ENCODE measurements at places on chromosomes 11 and 22.

GRCh38 chr22:41508770-41509170, 35.5 kb downstream of the POLR3H start:
- peak; percentile 32 for DNase-seq

DNA sequence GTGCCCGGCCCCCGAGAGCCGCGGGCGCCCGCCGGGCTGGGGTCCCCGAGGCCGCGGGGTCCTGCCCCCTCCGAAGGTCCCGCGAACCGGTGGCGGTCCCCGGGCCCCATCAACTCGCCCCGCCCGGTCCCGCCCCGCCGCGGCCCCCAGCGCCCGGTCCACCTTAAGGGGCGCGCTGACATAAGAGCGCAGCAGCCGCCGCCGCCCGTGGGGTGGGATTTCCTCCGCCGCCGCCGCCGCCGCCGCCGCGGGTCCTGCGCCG, at the start of gene ZDHHC8:
Gene ZDHHC8 (plus strand): TSS at position 208 of the 262 bp plus-strand sequence. CDS start 144 bp downstream, outside the sequence.
- DNase-seq: no peak

GRCh38 chr11:16382638-16383380, 26.5 kb upstream of the SOX6 start:
- DNase-seq: no peak

GRCh38 chr11:2673871-2674471, 25.8 kb downstream of the KCNQ1OT1 start:
- DNase-seq: peak; percentile 20

- no peak for DNase-seq
Observed at GRCh38 chr11:112339566-112339965, 78.9 kb upstream of the PLET1 start.

- DNase-seq: no peak
Observed at GRCh38 chr11:110196241-110196754, 100.1 kb downstream of the RDX start.

DNA sequence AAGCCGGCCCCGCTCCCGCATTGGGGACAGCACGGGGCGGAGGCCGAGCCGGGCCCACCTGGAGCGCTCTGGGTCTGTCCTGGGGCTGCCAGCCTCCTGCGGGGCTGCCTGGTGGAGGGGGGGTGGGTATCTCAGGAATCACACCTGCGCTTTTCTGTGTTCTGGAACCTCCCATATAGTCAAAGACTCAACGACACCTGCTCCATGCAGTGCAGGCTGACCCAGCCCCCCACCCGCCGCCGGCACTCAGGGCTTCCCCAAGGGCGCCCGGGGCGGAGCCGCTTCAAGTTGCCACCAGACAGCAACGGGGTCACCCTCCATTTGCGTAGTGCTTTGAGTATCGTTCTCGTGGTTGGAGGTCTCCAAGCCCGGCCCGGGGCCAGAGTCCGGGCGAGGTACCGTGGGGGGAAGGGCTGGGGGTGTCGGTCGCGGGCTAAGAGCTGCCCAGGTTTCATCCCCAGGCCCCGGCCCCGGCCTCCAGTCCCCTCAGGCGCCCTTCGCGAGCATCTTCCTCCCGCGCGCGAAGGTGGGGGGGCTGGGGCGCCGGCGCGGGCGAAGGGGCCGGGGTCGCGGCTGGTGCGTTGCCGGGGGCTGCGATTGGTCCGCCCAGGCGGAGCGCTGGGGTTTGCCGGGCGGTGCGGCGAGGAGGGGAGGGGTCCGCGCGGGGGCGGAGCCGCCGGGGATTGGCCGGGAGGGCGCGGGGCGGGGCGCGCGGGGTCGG, 6.6 kb downstream of the TSPAN4 start:
- DNase-seq: peak; percentile 82

- no peak for DNase-seq
Observed at GRCh38 chr22:24926849-24927579, 19.5 kb downstream of the LHFPL7 start.

DNA sequence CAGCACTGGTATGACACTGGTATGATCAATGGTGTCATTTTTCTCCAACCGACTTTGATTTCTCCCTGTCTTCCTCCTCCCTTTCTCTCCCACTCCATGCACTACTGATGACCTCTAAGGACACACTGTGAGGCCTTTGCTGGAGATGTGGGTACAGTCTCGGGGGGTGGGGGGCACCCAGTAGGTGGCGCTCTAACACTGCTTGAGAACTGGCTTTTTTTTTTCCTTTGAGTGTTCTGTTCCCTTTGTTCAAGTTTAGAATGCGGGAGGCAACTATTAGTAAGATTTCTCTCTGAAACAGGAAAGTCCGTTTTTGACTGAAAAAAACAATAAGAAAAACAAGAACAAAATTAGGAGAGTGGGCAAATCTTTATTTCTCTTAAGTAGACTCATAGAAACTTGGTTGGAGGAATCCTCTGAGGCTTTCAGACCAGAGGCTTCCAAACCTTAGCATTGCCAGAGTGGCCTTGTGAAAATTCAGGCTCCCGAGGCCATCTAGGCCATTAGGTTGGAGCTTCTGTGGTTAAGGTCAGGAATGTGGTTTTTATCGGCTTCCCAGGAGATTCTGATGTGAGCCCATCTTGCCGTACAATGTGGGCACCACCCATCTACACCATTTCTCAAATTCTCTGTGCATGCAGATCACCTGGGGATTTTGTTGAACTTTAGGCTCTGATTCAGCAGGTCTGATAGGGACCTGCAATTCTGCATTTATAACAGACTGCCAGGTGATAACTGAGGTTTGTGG, 43.2 kb downstream of the PANX1 start:
- peak; percentile 73 for DNase-seq

- DNase-seq: peak; percentile 84
Observed at GRCh38 chr11:14974515-14975251, 2.5 kb upstream of the CALCA start.

DNA sequence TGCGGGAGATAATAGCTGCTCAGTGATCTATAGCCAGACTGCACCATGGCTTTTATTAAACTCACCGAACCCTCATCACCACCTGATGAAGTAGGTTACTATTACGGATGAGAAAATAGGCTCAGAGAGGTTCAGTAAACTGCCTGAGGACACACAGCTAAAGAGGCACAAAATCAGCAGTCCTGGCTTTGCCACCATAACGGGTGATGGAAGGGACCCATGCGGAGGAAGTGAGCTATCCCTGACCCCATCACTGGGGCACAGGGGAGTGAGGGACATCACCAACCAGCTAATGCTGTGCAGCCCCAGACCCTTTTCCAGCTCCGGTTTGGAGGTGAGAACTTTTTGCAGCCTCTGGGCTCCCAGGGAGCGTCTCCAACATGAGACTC, 7.3 kb upstream of the DERL3 start:
- no peak for DNase-seq

DNA sequence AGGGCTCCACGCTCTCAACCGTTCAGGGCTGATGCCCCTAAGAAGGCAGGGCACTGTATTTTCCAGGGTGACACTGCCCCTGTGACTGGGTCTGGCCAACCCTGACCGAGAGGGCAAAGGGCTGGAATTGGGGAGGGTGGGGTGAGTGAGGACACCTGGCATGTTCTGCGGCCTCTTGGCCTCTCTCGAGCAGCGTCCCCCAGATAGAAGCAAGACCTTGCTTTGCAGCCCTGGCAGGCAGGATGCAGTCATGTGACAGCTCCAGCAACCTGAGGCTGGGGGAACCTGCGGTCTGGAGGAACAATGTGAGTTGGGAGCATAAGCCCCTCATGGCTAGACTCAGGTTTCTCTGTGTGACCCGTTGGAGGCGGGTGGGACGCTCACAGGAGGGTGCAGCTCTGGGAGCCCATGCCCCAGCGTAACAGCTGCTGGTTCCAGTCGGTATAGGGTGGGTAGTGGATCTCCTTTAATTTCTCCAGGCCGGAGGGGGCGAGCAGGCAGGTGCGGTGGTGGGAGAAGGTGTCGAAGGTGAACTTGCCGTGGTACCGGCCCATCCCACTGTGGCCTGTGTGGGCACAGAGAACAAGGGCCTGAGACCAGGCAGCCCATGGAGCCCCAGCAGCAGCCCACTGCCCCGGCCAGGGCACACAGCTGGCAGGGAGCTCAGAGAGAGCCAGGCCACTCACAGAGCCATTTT, 11.4 kb downstream of the ALDH3B2 start:
- DNase-seq: no peak

DNA sequence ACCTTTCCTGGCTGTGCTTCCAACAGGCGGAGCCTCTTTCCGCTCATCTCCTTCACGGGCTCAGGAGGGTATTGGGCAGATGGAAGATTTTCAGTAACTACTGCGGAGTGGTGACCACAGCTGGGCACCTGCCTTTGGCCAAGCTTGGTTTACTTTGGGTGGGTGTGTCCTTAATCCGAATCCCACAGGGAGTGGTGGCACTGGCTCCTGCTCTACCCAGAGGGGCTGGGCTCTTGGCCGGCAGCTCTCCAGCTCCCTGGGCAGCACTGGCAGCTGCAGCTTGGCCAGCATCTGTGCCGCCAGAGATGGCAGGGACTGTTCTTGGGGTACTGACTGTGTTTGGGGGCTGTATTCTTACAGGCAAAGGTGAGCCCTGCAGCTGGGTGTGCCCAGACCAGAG, 29.8 kb downstream of the BID start:
- no peak for DNase-seq

- peak; percentile 74 for DNase-seq
Observed at GRCh38 chr11:77140231-77140851, 12.3 kb downstream of the MYO7A start.

DNA sequence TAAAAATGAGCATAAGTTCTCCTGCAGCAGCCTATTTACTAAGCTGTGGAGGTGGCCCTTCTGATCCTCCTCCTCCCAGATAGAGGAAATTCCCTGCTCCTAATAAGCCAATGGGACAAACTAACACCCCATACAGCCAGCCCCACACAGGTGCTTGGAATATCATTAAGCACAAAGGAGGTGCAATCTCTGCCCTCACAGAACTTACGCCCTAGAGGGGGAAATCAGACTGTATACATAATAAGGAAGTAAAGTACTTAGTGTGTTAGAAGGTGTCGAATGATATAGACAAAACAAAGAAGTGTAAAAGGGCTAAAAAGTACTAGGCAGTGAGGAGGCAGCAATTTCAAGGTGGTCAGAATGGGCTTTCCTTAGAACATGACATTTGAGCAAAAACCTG, 5.8 kb downstream of the MS4A12 start:
- DNase-seq: no peak

DNA sequence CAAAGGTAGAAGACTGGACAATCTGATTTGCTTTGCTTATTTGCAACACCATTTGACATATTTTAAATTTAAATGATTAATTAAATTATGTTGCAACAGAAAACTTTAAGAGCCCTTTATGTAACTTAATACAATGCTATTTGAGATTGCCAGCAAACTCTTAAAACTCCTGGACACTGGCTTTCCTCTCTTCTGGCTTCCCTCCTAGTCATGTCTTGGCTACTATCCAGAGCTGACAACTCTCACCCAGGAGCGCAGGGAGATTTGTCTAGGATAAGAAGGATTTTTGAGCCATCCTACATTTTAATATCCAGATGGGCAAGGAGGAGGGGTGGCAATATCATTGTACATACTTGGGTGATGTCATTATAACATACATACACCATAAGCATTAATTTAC, 134.3 kb downstream of the ELP4 start:
- no peak for DNase-seq

- no peak for DNase-seq
Observed at GRCh38 chr11:47464483-47464882, 15.5 kb upstream of the RAPSN start.

DNA sequence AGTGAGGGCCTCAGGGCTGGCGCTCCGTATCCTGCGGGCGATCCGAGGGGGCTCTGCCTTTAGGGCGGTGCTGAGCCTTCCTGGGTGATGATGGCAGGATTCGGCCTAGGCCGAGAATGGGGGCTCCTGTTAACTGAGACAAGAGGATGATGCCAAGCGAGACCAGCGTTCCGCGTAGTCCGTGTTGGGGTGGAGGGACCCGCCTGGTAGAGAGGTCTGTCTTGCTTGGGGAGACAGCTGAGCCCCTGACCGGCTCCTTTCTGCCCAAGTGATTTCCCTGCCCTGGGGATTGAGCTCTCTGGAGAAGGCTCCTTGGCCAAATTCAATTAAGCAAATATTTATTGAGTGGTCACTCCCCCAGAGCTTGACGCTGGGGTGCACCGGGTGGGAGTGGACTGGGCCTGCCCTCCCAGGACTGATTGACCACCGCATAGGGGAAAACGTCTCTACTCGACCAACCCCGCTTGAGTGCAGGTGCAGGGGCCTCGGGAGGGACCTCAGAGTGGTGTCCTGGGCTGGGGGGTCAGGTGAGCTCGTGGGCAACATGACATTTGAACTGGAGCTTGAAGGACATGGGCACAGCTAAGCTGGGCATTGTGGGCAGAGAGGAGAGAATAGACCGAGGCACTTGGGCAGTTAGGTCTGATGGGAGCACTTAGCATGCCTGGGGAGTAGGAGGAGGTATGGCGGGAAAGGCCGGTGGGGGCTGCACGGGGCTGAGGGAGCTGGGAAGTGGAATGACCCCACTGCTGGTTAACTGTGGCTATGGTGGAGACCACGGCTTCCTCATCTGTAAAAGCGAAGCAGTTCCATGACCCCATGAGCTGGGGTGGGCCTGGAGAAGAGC, 1.1 kb downstream of the GNAZ start:
- no peak for DNase-seq

DNA sequence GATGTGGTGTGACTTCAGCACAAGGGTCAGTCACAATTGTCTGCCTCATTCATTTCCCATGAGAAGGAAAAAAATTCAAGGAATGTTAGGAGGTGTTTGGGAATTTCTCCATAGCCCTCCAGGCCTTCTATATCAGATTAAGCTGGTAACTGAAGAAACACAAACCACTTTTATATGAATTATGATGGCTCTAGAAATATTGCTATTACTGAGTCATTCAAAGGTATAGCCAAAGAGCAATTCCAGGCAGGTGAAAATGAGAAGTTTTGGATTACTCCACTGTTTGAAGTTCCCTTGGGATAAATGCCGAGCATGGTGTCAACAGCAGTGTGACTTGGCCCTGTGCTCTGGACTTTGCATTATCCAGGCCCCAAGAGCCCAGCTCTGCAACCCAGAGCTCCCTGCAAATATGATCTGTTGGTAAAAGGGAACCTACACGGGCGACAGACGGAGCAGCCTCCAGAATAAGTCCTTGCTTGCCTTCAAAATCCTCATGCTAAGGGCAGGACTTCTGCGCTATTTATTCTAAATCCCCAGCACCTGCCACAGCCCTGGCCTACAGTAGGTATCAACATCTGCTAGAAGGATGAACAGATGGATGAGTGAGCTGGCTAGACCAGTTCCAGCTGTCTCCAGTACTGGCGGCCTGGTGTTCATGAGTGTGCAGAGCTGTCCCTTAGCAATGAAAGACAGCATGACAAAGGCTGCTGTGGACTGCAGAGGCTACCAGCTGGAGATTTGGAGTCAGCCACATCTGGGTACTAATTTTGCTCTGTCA, 67.5 kb upstream of the ZBED5 start:
- DNase-seq: no peak

GRCh38 chr11:12421386-12421785, 44.0 kb downstream of the PARVA start:
- DNase-seq: no peak

DNA sequence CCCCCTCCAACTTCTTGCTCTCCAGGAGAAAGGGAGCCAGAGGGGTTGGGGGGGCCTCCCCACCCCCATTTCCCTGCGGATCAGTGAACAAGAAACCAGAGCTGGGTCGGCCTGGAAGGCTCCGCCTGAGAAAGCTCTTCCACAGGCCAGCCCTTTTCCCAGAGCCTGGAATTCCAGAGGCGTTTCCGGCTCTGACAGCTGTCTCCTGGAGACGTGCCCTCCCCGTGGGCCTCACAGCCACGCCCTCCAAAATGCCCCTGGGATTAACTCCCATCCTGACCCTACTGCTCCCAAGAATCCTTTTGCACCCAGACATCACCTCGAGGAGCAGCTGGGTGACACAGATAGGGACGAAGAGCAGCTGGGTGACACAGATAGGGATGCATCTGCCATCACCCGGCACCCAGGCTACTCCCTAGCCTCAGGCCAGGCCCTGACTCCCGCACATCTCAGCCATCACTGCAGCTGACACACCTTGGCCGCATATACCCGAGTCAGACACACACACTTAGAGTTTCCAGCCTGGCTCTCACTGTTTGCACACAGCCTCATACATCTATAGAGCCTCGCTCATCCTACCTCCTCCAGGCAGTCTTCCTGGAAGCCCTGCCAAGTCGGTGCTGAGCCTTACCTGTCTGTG, 7.6 kb upstream of the CDC42EP1 start:
- peak; percentile 75 for DNase-seq

All from H9 (cell line).